ENCODE measurements at places on chromosomes 1 and 21. TPM values are rescaled to one million over a fixed set of nuclear protein-coding genes. Genes with fewer than 3 reads are reported as not detected.

Gene LMOD1
- 5.1 TPM for polyA plus RNA-seq

Gene ALPL
- polyA plus RNA-seq: 8.7 TPM

Gene MUTYH
- polyA plus RNA-seq: 7.0 TPM

Gene ANGPTL1
- polyA plus RNA-seq: 12.6 TPM

Gene LCE3E
- not detected for polyA plus RNA-seq

Gene UMODL1
- polyA plus RNA-seq: not detected

Gene OPRD1
- under 0.01 TPM for polyA plus RNA-seq

Gene ASPM
- 0.08 TPM for polyA plus RNA-seq

Gene GPR52
- 0.95 TPM for polyA plus RNA-seq

Gene SPRR3
- not detected for polyA plus RNA-seq

Gene GJB5
- not detected for polyA plus RNA-seq

Gene MYBPH
- polyA plus RNA-seq: not detected

Gene TMEM269
- not detected for polyA plus RNA-seq

Gene FAM110D
- polyA plus RNA-seq: 2.2 TPM

Gene LY9
- 0.18 TPM for polyA plus RNA-seq

Gene RIPPLY3
- polyA plus RNA-seq: not detected

Gene C8B
- not detected for polyA plus RNA-seq

Gene TNFSF18
- 0.08 TPM for polyA plus RNA-seq

Gene LRRIQ3
- polyA plus RNA-seq: 0.27 TPM

Gene PKP1
- 0.62 TPM for polyA plus RNA-seq

Gene AMY2A
- polyA plus RNA-seq: not detected

Gene C1orf185
- not detected for polyA plus RNA-seq

Gene BRINP2
- polyA plus RNA-seq: 0.15 TPM

Gene FAM78B
- polyA plus RNA-seq: 2.2 TPM

Gene LRRN2
- polyA plus RNA-seq: 1.7 TPM

Gene CCDC181
- polyA plus RNA-seq: 1.8 TPM

Gene PSRC1
- 1.1 TPM for polyA plus RNA-seq

Gene CFHR1
- not detected for polyA plus RNA-seq

Gene TCHHL1
- not detected for polyA plus RNA-seq

Gene PBX1
- 28.7 TPM for polyA plus RNA-seq

Gene FCGR2B
- polyA plus RNA-seq: 3.5 TPM

Gene OR2M5
- not detected for polyA plus RNA-seq

Gene OR2L8
- not detected for polyA plus RNA-seq

Gene VWA1
- polyA plus RNA-seq: 7.0 TPM

Gene TARDBP
- 66.3 TPM for polyA plus RNA-seq

Gene S100A2
- polyA plus RNA-seq: 2.8 TPM

Gene CYYR1
- 21.9 TPM for polyA plus RNA-seq

Gene KRTAP21-2
- not detected for polyA plus RNA-seq
